ENCODE measurements at places on chromosomes 16 and 17. TPM values are rescaled to one million over a fixed set of nuclear protein-coding genes. Genes with fewer than 3 reads are reported as not detected.
A peak's percentile ranks its signal among the peaks of the same experiment; 100 is the strongest.

CCL7 gene
- total RNA-seq = not detected

CDH13 gene
- total RNA-seq = 173 TPM

TMEM235 gene
- total RNA-seq = not detected

YBX2 gene
- total RNA-seq = 0.81 TPM

RAB34 gene
- total RNA-seq = 16.2 TPM

C16orf46 gene
- total RNA-seq = 0.62 TPM

TAT gene
- total RNA-seq = not detected

- DNase-seq = no peak
These were observed 95.0 kb downstream of the RPTOR start for GRCh38 chr17:80639658-80640057.

- DNase-seq = peak; percentile 78
These were observed 3.0 kb downstream of the NUDT16L1 start for GRCh38 chr16:4696172-4696904.

GRCh38 chr17:79428988-79429387 lies 181.9 kb downstream of the RBFOX3 start:
- DNase-seq = no peak

DNA sequence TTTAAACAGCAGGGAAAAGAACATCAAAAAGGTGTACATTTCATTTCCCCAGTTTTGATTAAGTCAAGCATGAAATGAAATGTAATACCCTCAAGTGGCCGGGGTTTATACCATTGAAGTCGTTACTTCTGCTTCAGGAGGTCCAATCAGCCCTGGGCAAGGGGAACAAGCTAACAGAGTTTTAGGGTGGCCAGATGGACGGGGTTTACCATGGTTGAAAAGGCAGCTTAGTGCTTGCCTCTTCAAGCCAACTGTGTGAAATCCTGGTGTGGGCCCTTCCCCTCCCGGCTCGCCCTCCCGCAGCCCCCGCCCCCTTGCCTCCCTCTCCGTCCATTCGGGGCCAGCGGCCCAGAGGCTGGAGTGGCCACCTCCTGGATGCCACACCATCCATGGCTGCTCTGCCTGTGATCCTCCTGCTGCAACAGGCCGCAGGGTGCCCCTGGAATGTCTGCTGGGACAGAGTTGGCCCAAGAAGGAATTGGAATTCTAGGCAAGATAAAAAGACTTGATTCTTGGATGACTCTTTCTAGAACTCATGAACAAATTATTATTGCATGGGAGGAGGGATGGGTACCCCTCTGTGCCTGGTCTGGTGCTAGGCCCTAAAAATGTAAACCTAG lies 296.2 kb upstream of the IRX3 start:
- no peak for DNase-seq

GRCh38 chr16:3157229-3158025 lies 22.6 kb downstream of the ZNF213 start:
- peak; percentile 66 for DNase-seq

GRCh38 chr17:3695723-3696411 lies at the start of gene P2RX5:
P2RX5 (minus strand) TSS chr17:3696155; CDS start chr17:3696005, 150 bp downstream.
- peak; percentile 70 for DNase-seq

- no peak for DNase-seq
These were observed 2.0 kb upstream of the GLIS2 start for GRCh38 chr16:4313563-4314531.

GRCh38 chr17:260944-261343 lies 79.5 kb upstream of the DOC2B start:
- DNase-seq = no peak

DNA sequence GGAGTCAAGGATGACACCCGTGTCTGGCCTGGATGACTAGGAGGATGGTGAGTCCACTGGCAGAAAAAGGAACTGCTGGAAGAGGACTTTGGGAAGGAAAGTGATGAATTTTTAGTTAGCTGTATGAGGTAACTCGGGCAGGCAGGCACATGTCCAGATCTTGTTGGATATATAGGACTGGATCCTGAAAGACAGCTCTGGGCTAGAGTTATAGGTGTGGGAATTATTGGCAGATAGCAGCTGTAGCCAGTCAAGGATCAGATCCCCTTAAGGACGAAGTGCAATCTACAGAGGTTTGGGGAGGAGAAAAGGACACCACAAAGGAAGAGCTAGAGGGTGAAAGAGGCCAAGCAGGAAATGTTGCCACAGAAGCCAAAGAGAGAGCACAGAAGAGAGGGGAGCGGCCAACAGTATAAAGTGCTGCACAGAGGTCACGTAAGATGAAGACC lies 10.1 kb downstream of the CYB5D1 start:
- DNase-seq = no peak

GRCh38 chr17:27585792-27586191 lies 45.2 kb upstream of the LGALS9 start:
- DNase-seq = no peak

DNA sequence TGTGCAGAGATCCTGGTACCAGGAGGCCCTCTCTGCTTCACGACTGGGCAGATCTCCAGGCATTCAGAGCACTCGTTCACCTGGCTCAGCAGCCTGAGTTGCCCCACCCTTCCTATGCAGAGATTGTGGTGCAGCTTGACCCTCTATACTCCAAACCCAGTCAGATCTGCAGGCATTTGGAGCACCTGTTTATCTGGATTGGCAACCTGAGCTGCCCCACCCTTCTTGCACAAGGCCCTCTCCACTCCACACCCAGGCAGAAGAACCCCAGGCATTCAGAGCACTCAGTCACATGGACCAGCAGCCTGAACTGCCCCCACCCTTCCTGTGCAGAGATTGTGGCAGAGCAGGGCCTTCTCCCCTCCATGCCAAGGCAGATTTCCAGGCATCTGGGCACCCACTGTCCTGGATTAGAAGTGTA lies 88.4 kb upstream of the CDH5 start:
- no peak for DNase-seq

GRCh38 chr16:10752843-10753523 lies 9.3 kb downstream of the NUBP1 start:
- peak; percentile 88 for DNase-seq

DNA sequence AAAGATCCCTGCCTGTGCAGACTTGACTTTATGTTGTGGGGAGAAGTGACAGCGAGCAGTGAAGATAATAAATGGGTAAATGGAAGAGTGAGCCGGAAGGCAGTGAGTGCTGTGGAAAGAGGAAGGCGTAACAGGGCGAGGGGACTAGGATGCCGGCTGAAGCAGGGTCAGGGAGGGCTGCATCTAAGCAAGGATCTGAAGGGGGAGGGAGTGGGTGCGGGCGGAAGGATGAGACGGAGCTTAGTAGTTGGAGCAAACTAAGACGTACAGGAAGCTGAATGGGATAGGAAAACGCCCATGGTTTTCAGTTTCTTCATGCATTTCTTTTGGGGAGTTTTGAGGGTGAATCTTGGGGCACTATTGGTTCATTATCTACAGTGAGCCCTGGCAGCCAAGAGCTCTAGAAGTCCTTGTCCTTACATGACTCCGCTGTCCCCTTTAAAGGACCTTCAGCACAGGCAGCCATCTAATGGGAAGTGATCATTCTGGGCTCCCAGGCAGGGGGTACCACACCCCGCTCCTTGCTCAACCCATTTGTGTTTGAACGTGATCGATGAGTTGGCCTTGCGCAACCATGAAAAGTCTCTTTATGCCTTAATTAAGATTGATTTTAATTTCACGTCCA lies 10.4 kb upstream of the NAT9 start:
- no peak for DNase-seq

- peak; percentile 57 for DNase-seq
These were observed 7.3 kb downstream of the RGS11 start for GRCh38 chr16:268141-269053.

DNA sequence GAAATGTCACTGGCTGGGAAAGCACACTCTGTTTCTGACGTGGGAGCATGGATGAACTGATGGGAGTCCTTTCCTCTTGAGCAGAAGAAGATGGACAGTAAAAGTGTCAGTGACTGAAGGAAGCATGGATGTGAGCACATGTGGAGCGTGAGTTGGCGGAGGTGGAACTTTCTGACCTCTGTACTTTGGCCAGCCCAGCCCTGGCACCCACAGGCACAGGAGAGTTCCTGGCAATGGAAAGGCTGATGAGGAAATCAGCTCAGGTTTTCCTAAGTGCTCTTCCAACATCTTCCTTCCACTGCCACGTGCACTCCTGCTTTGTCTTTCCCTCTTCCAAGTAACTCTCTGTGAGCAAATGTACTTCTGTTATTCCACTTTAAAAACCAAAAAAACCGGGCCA lies 276.8 kb downstream of the NTN1 start:
- DNase-seq = no peak

All from Right ventricle myocardium inferior (tissue), 1 donor.